CD4-positive, alpha-beta T cell treated with Interleukin-12 subunit alpha and Interleukin-12 subunit beta, for 1 hour (primary cell): ENCODE measurements at places on chromosomes 7 and 10.

- no peak for DNase-seq
Measured at GRCh38 chr7:68722044-68722443, 876.2 kb upstream of the AUTS2 start.

DNA sequence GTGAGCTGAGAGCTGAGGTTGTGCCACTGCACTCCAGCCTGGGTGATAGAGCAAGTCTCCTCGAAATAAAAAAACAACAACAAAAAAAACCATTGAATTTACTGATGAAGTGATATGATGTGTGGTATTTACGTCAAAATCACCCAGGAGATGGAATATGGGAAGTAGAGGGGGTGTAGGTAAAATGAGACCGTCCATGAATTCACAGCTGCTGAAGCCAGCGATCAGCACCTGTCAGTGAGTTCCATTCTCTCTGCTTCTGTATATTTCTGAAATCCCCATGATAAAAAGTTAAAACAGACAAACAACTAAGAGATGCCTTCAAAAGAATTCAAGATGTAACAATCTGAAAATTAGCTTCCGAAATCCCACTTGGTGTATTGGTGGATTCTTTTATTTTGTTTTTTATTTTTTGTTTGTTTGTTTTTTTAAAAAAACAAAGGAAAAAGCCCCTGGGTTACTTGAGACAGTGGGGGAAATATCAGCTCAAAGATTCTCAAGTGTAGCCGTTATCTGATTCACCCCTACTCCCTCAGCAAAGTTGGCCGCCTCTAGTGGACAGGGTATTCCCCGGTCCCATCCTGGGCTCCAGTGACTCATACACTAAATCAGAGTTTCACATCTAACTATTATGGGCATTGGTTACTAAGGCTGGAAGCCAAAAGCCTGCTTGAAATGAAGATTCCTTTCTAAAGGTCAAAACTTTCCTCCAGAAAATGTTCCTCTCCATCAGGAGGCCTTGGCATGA lies 76.4 kb downstream of the MAP3K8 start:
- no peak for DNase-seq

DNA sequence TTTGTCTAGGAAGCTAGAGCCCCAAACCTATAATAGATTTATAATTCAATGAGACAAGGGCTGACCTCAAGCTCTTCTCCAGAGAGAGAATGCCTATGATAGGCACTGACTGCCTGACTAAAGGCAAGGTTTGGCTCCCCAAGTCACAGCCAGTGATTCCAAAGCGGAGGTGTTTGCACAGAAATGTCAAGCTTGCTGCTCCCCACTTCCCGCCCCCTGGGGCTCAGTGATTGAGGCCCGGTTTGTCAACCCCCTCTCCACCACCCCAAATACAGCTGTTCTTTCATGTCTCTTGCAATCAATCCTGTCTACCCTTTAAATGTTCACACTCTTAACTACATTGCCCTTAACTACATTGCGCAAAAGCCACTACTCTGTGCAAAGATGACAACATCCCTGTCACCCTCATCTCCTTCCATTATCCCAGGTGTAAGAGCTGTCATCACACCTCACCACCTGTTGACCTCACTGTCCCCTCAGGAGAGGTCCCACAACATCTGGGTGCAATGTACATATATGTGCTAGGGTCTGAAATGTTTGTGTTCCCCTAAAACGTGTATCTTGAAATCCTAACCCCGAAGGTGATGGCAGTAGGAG lies 58.0 kb downstream of the NUDCD3 start:
- no peak for DNase-seq

DNA sequence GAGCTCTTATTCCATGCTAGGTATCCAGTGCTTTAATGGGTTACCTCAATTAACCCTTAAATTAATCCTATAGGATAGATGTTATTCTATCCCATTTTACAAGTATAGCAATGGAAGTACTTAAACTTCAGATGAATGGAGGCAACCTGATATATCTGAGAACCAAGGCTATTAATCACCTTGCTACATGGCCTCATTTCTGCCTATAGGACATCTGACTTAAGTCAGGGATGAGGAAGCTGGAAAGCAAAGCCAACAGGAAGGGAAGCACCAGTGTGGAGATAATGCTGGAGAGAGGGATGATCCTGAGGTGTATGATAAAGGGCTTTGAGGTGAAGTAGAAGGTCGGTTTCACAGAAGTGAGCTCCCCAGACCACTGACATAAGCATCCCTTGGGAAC lies 132.3 kb downstream of the CHN2 start:
- DNase-seq, result no peak

DNA sequence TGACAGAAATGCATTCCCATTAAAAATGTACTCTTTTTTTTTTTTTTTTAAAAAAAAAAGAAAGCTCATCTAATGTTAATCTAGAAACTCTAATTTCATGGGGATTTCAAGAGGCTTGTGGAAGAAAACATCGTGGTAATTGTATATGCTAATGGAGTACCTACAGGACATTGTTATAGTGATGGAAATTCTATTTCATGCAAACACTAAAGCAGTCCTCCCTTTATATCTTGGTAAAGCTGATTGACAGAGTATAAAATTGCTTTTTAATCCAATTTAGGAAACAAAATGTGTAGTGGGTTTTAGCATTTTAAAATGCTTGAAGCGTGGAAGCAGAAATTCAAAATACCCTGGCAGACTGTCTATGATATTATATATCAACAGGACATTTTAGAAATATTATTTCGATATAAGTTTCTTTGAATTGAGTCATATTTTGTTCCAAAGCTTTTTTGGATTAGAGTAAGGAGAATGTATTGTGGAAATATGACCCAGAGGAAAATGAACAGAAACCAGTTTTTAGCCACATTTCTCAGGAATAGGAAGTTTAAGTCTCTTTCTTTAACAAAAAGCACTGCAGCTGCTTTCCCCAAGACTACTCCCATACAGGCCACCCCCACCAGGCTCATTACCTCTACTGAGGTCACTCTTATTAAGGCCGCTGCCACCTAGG lies 121.9 kb downstream of the WNT2 start:
- DNase-seq, result no peak

GRCh38 chr10:71902351-71902750 lies 51.3 kb upstream of the PSAP start:
- no peak for DNase-seq
